ENCODE measurements at places on chromosomes 6 and 20.

DNA sequence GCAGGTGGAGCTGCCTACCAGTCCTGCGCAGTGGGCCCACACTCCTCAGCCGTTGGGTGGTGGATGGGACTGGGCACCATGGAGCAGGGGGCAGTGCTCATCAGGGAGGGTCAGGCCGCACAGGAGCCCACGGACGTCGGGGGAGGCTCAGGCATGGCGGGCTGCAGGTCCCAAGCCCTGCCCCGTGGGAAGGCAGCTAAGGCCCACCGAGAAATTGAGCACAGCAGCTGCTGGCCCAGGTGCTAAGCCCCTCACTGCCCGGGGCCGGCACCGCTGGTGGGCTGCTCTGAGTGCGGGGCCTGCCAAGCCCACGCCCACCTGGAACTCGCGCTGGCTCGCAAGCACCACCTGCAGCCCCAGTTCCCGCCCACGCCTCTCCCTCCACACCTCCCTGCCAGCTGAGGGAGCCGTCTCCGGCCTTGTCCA lies 30.2 kb upstream of the ID4 start:
- DNase-seq = no peak

DNA sequence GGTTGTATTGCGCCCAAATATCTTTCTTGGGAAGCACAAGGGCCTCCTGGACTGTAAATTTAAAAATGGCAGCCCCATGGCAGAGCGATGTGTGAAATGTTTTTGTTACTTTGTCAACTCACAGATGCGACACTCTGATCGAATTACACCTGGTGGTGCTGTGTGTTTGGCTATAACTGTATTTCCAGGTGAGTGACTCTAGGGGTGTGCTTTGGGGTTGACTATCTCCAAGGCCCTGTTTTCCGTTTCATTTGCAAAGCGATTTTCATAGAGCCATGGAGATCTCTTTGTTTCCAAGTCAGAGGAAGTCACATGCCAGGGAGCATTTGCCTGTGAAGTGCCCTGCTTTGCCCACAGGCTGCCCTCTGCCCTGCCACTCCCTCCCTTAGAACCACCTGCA lies 93.5 kb downstream of the CDC5L start:
- no peak for DNase-seq

DNA sequence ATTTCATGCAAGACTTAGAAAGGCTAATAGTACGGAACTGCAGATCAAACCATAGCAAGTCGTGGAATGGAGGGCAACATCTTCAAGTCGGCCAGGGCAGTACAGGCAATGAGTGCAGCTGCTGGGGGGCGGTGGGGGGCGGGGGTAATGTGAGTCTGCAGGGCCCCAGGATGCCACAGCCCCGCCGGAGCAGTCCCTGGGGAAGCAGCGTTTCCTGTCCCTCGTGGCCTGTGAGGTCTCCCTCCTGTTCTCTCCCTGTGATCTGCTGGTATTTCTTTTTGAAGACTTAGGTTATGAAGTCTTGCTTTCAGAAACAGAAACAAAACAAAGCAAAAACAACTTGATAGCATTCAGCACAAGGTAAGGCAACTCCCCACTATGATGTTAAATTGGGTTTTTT lies 351.9 kb downstream of the FOXA2 start:
- DNase-seq = no peak

GRCh38 chr6:131000544-131000943 lies 62.5 kb downstream of the EPB41L2 start:
- no peak for DNase-seq

GRCh38 chr20:47559141-47559540 lies 57.5 kb downstream of the NCOA3 start:
- no peak for DNase-seq

- DNase-seq = peak; percentile 3
Observed at GRCh38 chr6:113820761-113821160, 36.4 kb upstream of the MARCKS start.

DNA sequence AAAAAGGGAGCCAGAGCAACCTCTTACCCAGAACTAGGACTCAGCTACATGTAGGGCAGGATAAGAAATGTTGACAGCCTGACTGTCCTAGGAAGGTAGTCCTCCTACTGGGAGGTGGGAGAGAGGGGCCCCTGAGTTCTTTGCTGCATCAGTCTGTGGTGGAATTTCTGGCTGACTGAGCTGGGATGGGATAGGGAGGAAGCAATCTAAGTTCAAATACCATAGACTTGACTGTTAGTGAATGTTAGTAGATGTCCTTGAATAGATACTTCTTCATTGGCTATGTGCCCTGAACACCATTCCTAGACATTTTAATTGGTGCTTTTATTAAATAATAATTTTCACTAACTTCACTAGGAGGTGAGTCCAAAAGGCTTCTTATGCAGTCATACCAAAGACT lies 1343.6 kb upstream of the CITED2 start:
- no peak for DNase-seq
